Left renal pelvis (tissue), 4 donors: ENCODE measurements at places on chromosomes 2 and 18.

- no peak for DNase-seq
These were observed 117.5 kb upstream of the MEIS1 start for GRCh38 chr2:66317268-66317890.

GRCh38 chr2:186422226-186422625 lies 63.8 kb upstream of the ZC3H15 start:
- DNase-seq: no peak

GRCh38 chr2:198053776-198054175 lies 249.4 kb downstream of the PLCL1 start:
- no peak for DNase-seq

GRCh38 chr2:76985387-76986136 lies 536.6 kb downstream of the LRRTM4 start:
- no peak for DNase-seq

DNA sequence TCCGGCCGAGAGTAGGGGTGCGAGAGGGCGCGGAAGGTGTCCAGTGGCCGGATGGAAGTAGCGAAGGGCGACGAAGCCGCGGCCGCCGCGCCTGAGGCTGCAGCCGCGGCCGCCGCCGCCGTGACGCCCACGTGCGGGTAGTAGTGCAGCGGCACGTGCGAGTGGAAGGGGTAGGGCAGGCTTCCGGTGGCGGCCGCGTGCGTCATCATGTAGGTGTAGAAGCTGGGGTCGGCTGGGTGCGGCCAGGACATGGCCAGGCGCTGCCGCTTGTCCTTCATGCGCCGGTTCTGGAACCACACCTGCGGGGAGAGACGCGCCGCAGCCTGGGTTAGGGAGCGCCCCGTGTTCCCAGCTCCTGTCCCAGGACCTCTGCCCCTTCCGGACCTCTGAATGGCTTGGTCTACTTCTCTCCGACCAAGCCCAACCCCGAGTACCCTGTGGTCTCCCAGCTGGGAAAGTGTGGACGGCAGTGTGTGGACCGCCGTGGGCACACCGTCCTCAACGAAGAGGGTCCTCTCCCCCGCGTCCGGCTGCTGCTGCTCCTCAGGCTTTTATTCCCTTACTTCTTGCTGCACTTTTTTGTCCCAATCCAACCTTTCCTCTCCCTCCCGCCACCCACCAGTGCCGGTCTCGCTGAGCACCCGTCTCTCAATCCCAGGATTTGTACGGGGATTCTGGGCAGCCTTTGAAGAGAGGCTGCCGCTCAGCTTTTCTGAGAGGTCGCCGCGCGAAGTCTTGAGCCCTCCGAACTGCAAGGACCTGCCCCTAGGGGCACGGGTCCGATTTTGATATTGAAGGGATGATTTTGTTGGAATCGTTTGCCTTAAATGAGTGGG lies 3.0 kb downstream of the EVX2 start:
- no peak for DNase-seq

DNA sequence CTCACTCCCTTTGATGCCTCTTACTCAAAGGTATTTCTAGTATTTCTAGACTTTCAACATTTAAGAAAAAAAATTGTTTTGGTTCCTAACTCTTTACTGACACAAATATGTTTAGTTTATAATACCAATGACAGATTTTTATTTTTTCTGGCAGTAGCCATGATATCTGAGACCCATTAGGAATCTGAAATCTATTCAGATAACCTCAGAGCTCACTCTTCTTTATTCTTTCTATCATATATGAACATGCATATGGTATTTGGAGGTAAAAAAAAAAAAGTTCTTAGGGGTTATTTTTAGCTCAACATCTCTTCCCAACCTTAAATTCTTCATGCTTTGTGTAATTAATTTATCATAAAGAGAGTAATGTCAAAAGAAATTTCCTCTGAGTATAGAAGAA lies 465.5 kb downstream of the CDH2 start:
- DNase-seq: no peak
